ACHN (cell line): ENCODE measurements at places on chromosomes 13 and 19.

DNA sequence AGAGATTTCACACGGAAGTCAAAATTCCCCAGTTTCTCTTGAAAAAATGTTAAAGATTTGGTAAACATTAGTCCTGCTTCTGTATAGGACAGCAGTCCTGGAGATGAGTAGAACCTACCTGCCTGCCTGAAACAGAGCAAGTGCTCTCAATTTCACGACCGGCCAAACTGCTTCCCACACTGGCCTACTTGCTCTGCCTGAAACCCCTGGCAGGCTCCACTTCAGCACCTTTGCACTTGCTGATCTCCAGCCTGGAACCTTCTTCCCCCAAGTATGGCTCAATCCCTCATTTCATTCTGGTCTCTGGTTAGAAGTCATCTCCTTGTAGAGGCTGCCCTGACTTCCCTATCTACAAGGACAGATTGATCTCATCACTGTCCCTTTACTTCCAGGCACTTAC is 271.4 kb downstream of the DLEU7 start:
- DNase-seq = no peak

DNA sequence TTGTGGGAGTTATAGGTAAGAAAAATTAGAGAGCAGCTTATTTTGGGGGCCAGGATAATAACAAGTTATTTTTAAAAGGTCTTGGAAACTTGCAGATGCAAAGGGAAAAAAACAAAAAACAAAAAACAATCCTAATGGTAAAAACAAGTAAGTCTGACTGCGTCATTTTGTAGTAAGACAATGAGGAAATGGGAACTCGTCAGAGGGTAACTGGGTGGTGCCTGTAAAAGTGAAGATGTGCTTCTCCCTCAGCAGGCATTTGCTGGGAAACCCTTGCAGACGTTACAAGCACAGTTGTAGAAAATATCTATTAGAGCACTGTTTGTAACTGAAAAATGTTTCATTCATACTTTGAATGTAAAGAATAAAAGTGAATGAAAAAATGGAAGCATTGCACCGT is 2.2 kb upstream of the TNFSF13B start:
- DNase-seq = no peak

DNA sequence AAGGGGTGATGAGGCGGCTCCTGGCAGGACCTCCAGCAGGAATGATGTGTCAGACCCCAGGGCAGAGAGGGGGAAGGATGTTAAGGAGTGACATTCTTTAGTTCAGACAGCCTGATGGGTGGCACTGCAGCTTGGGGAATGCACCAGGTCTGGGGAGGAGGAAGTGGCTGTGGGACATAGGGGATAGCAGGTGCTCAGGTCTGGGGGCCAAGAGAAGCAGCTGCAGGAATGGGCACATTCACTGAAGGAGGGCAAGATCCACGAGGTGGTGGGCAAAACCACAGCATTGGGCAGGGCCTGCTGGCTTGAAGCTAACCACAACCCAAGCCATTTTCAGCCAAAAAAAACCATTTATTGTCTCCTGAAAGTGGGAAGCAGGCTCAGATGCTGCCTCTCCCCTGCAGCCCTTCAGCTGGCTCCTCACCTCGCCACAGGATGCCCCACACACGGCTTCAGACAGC is 26.5 kb downstream of the COMP start:
- DNase-seq = peak; percentile 62

GRCh38 chr13:111429064-111429558 is 108.7 kb downstream of the TEX29 start:
- peak; percentile 51 for DNase-seq

DNA sequence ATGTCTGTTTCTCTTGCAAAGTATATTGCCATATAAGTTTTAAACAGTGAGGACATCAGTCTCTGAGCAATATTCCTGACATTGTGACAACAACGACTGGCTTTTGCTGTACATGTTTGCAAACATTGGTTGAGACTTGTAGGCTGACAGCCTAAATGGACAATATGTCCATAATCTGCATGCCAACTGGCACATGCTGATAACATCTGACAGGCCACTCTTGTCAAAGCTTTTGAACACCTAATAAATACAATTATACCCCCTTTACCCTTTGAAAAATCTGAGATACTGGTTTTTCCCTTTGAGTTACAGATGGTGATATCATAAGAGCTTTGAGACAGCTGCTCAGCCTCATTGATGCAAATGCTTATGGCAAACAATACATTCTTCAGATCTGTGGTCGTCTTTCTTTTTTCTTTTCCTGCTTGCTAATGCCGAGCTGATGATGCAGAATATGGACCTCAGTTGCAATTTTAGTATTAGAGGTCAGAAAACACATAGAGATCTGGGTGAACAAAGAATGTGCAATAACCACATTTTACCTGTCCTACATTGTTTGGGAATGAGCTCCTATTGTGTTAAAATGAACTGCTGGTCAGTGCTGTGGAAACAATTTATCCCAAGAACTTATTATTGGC is 114.9 kb downstream of the RFC3 start:
- no peak for DNase-seq

DNA sequence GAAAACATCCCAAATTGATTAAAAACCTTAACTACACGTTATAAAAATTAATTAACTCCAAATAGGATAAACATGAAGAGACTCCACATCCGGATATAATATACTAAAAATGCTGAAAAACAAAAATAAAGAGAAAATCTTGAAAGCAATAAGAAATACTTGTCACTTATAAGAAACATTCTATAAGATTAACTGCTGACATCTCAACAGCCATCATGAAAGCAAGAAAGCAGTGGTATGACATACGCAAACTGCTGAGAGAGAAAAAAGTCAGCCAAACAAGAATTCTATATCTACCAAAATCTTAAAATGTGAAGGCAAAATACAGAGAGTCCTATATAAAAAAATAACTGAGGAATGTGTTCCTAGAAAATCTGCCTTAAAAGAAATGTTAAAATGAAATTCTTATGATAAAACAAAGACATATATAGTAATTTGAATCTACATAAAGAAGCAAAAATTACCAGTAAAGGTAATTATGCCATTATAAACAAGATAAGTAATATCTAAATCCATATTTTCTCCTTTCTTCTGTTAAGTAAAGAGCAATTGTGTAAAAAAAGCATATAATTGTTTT is 1851.1 kb downstream of the PCDH9 start:
- DNase-seq = peak; percentile 24

- DNase-seq = no peak
These were observed 914.7 kb downstream of the SLITRK5 start for GRCh38 chr13:88585861-88586260.

DNA sequence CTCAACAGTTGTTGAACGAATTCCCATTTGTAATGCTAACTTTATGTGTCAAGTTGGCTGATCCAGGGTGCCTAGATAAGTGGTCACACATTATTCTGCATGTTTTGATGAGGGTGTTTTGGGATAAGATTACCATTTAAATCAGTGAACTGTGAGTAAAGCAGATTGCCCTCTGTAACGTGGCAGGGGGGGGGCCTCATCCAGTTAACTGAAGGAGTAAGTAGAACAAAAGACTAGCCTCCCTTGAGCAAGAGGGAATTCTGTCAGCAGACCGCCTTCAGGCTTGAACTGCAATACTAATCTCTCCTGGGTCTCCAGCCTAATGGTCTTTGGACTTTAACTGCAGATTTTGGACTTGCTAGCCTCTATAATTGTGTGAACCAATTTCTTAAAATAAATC is 4.2 kb upstream of the TEX30 start:
- no peak for DNase-seq

- no peak for DNase-seq
These were observed 6.0 kb downstream of the PLPPR2 start for GRCh38 chr19:11361037-11361770.

DNA sequence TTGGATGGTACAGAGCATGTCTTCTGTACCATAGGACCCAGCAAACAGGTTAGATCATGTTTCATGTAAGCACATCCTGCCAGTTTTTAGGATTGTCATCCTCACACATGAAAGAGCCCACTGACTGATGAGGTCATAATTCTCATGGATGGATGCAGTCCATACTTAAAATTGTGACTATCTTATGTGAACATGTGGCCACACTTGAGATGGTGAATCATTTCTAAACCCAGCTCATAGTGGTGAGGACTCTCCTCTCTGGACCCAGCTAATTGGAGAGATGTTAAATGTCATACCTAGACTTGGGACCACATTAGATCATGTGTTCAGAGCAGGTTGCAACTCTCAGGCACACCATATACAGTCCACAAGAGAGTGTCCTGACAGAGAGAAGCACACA is 24.8 kb upstream of the ZNF254 start:
- DNase-seq = no peak

DNA sequence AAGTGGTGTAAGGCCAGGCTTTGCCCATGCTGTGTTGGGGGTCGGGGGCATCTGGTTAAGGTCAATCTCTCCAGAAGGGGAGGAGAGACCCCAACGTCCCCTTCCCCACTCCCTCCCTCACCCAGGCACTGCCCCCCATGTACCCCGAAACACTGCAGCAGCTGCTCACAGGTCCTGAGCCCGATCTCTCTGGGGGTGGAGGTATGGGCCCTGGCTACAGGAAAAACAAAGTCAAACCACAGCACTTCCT is 10.2 kb downstream of the CAPN12 start:
- DNase-seq = no peak

DNA sequence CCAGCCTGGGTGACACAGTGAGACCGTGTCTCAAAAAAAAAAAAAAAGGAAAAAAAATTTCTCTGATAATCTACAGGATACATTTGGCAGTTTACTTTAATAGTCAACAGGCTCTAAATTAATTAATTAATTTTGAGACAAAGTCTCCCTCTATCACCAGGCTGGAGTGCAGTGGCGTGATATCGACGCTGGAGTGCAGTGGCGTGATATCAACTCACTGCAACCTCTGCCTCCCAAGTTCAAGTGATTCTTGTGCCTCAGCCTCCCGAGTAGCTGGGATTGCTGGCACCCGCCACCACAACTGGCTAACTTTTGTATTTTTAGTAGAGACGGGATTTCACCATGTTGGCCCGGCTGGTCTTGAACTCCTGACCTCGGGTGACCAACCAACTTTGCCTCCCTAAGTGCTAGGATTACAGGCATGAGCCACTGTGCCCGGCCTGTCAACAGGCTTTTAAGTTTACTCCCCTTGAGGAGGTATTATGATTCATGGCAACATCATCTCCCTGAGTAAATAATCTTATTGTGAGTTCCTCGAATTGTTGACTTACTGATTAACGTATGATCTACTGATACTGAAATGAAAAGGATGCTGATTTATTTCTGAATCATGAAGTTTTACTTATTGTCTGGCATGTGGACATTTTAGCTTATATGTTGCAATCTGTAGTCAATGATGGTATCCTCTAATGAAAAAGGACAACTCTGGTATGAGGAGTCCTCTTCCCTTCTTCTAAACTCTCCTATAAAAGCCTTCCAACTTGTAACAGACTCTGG is 21.3 kb upstream of the MTRF1 start:
- no peak for DNase-seq

DNA sequence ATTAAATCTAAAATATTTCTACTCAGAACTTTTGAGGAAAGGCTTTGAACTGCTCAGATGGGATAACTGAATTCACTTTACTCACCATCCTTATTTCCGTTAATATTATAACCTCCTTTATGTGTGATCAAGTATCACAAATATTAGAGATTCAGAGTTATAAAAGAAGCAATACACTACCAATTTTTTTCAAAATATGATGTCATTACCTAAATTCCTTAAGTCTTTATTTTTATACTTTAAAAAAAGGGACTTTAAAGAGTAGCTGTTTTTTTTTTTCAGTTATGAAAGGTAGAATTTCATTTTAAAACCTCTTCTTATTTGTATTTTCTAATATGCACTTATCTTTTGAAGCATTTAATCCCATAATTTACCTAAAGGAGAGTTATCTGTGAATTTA is 239.5 kb downstream of the DIAPH3 start:
- no peak for DNase-seq

DNA sequence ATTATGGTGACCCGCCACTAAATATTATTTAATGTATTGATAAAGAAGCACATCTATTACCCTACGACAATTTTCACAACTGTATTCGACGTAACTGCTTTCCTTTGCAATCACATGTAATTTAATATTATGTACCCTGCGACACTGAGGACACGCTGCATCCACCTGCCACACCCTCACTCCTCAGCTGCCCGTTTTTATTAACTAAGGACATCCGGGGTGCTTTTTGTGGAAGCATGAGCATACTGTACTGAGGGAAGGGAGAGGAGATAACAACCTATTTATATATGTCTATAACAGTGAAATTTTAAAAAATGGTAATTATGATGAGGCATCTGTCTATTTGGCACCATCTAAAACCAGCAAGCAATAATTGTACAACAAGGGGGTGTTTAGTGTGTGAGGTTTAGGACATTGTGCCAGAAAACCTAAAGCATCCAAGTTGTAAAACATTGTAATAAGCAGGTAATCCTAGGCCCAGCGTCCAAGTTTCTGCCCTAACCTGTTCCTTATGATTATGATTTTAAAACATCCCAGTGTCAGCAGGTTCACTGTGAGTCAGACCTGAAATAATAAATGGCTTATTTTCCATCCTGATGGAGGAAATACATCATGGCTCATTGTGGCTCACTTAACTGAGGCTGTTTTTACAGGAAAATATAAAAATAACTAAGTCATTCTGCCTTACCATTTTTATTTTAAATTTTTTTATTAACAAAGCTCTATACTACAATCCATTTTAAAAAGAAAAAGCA is 56.3 kb downstream of the FOXO1 start:
- DNase-seq = no peak

DNA sequence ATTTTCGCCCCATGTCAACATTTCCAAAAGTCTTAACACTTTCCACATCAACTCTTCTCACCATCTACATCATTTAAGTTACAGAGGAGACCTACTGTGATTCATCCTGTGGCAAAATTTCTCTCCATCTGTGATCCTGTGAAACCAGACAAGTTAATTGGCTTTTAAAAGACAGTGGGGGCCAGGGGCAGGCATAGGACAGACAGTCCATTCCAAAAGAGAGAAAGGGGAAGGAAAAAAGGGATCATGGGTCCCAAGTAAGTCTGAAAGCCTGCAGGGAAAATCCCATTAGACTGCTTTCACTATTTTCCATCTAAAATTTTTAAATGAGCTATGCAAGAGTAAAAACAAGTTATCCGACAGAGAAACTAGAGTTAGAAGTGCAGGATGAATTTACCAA is 121.0 kb downstream of the MRPL57 start:
- peak; percentile 19 for DNase-seq

DNA sequence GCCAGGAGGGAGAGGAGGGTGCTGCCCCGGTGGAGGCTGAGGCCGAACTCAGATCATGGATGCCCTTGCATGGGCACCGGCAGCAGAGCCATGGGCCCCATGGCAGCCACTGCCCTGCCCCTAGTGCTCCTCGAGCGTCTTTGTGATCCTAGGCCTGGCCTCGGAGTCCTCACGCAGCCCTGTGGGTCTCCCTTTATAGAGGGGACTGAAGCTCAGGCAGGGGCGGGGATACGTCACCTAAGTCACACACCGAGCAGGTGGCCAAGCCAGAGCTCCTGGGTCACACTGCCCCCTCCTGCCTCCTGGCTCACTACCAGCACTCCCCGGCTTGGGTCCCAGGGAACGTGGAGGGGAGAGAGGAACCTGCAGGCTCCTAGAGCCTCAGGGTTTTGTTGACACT is 28.7 kb downstream of the DHX34 start:
- DNase-seq = no peak

- no peak for DNase-seq
These were observed 20.3 kb downstream of the TUBA3C start for GRCh38 chr13:19161308-19161707.

- peak; percentile 37 for DNase-seq
These were observed 56.0 kb upstream of the DOCK9 start for GRCh38 chr13:99033814-99034213.
